AG08395 (cell line): ENCODE measurements at places on chromosomes 2 and 18.
A peak's percentile ranks its signal among the peaks of the same experiment; 100 is the strongest.

GRCh38 chr2:237956402-237956736, 10.4 kb upstream of the UBE2F start:
- no peak for DNase-seq

DNA sequence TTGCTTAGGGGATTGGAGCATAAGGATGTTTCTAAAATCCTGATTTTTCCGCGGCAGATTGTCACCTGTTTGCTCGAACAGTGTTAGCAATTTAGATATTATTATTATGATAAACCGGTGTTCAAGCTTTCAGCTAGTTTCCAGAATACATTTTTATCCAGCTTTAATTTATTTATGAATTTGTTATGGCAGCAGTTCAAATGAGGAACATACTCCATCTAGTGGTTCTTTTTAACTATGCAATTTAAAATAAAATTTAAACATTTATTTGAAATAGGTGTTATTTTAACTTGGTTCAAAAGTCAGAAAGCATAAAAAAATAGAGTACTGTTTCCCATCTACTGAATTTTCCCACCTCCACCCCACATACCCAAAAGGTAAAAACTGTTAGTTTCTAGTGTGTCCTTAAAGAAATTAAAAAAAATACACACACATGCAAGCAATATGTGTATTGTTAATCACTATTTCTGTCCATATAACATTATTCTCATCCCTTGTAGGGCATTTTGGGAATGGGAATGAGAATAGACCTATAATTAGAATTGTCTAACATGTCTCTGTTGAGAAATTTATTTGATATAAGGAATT, 23.2 kb downstream of the ACOXL start:
- peak; percentile 46 for DNase-seq

- DNase-seq: no peak
Measured at GRCh38 chr2:67667054-67667908, 270.1 kb downstream of the ETAA1 start.

DNA sequence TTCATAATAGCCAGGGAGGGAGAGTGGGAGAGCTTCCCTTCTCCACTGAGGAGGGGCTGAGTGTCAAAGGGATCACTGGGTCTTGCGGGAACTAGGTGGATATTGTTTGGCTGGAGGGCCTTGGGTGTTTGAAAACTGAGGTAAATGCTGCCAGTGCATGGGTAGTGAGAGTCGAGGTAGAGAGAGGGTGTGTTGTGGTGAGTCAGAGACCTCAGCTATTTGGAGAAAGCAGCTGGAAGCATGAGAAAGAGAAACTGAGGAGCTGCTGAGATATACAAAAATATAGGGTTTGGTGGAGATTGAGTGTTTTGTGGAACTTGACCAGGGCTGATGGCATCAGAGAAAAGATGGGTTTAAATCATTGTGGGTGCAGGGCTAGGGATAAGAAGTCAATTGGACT, 127.0 kb upstream of the CCDC195 start:
- DNase-seq: peak; percentile 13

DNA sequence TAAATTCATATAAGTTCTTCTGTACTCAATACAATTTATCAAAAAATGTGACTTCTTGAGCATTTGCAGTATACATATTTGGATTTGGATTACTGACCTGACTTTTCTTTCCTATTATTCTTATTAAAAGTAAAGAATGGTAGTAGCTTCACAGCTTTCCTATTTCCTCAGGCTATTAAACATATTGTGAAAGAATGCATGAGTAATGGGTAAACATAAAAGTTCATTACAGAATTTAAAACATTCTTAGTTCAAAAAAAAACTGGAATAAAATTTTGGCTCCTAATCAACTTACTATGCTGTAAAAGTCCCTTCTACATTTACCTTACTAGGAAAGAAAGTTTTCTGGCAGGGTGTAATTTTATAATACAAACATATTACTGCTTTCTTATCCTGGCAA, 27.3 kb upstream of the C2orf66 start:
- DNase-seq: no peak

GRCh38 chr2:198127627-198128026, 323.2 kb downstream of the PLCL1 start:
- DNase-seq: peak; percentile 66

DNA sequence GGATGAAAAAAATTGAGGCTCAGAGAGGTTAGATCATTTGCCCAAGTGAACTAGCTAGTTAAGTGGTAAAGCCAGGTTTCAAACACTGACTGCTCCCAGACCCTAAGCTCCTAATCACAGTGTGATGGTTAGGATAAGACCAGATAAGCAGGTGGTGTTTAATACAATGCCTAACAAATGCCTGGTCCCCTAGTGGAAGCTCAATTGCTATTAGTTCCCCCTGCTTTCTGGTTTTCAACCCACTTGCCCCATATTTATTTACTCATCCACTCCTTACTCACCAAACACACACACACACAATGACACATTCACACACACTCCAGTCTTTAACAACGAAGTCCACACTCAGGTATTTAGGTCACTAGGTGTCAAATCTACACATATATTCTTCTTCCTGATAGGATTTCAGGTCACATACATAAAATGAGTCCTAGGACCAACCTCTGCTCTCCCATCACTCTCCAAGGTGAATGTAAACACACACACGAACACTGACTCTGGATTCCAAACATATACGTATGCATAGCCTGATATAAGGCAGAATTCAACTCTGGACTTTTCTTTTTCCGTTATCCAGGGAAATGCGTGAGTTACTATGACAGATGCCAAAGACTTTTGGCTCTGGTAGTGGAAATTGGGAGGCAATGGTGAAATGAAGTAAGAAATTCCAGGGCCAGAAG, 73.6 kb upstream of the TSPYL6 start:
- no peak for DNase-seq

DNA sequence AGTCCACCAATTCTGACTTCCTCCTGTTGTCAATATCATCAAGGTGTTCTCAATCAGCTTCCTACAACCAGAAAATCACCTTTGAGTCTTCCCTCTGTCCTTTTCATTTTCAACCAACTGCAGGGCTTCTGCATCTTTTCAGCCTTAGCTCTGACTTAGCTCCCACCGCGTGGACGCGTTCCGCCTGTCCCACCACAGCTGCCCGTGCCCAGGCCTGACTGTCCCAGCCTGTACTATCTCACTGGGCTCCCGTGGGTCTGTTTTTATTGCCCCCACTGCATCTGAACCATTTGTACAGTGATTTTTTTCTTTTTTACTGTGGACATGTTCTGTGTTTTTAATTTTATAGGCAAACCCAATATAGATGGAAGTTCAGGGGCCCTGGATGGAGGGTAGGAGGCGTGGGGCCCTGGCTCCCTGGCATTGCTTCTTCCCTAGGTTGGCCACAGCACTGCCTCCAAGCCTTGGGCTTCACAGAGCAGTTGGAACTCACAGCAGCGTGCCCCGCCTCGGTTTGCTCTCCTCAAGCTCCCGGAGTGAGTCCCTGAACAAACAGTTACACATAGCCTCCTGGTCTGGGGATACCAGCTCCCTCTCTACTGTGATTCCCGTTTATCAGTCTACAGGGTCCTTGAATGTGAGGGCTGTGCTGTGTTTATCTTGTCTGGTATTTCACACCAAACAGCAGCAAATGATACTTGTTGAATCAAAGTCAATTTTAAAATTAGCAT, 280.6 kb upstream of the PXDN start:
- no peak for DNase-seq

DNA sequence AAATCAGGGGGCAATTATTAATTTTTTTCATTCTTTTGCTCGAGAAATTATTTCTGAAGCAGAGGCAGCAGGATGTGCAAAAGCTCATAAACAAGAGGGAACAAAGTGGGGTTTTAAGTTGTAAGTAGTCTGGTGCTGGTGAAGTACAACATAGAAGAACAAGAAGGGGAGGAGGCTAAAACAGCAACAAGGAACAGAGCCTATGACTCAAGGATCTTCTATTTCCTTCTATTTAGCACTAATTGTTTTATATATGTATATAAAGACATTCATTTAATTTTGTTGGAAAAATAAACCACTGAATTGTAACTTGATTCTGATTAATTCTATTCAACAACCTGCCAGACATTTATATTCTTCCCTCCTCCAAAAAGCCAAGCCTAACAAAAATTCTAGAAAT, 35.0 kb downstream of the YES1 start:
- DNase-seq: no peak

GRCh38 chr2:181465676-181466375, 8.6 kb downstream of the ITGA4 start:
- peak; percentile 55 for DNase-seq

GRCh38 chr2:148461876-148462275, 182.7 kb upstream of the EPC2 start:
- DNase-seq: no peak

DNA sequence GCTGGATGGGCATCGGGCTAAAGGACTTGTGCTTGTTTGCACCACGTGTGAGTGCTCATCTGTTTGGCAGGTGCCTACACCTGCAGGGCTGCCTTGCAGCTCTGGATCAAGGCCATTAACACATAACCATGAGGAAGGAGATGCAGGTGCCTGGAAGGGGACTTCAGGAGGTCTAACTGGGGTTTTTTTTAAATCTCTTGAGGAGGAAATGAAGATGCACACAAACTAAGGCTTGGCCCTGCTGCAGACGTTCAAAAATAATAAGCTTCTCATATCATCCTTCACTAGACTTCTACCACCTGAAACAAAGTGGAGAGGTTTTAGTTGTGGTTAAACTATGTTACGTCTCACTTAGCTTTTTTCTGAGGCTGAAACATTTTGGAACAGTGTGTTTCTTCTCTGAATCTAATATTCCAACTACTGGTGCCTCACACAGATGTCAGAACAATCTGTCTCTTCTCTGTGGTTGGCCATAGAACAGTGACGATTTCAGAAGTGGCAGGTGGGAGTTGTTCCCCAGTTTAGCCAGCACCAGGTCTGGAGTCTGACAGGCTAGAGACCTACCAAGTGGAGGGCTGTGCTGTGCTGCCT, 36.5 kb downstream of the BCL2L11 start:
- no peak for DNase-seq

DNA sequence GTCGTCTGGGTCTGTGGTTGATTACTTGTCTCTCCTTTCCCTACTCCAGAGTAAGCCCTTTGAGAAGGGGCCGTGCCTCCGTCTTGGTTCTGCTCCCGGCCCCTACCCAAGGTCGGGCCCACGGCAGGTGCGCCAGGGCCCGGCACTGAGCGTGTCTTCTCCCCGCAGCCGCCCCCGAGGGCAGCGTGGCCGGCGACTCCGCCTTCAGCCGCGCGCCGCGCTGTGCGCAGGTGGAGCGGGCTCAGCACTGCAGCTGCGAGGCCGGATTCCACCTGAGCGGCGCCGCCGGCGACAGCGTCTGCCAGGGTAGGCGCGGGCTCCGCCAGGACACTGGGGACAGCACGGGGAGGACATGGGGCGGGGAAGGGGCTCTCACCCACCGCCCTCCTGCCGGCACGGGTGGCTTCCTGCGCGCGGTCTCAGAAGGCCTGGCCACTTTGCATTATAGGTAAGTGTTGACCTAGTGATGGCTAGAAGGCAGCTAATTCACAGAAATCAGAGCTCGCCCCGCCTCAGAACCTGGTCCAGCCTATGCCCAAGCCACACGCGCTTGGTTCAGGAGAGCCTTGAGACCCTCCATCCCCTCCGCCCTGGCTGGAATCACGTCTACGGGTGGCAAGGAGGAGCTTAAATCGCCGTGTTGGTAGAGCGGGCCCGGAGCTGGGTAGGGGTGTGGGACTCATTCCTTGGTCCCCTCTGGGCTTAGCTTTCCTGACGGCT, 43.5 kb downstream of the FBLN7 start:
- no peak for DNase-seq

GRCh38 chr2:170310876-170311502, 133.0 kb downstream of the MYO3B start:
- DNase-seq: no peak

- no peak for DNase-seq
Measured at GRCh38 chr2:16180631-16181030, 240.3 kb downstream of the MYCN start.

- DNase-seq: no peak
Measured at GRCh38 chr2:12712881-12713280, 3.9 kb upstream of the TRIB2 start.

DNA sequence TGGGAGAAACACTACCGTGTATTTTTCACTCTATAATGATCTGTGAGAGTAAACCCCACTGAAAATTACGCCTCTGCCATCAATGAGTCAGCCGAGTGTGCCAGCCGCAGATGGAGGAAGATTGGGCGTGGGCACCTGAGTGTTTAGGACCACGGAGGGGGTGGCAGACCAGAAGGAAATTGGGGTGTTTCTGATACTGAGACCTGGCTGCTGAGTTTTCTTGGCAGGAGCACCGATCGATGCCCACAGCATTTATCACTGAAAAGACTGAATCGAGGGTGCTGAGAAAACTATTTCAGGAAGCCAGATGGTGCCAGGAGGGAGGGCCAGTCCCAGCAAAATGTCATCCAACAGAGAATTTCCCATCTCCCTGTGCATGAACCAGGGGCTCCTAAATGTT, 91.9 kb upstream of the TPO start:
- no peak for DNase-seq

DNA sequence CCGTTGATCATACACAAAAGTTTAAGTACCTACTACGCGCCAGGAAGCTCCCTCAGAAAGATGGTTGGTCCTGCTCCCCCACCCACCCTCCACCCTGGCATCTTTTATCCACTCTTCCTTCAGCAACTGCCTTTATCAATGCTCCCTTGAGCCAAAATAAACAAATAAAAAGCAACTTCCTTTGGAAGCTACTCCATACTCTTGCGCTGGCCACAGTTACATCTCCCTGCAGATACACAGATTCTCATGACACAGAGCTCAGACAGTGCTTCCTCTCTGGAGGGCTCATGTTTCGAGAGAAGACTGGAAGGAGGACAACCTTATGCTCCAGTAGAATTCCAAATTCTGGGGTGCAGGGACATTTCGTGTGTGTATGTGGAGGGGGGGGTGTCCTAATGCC, 3.8 kb upstream of the STEAP3 start:
- no peak for DNase-seq

DNA sequence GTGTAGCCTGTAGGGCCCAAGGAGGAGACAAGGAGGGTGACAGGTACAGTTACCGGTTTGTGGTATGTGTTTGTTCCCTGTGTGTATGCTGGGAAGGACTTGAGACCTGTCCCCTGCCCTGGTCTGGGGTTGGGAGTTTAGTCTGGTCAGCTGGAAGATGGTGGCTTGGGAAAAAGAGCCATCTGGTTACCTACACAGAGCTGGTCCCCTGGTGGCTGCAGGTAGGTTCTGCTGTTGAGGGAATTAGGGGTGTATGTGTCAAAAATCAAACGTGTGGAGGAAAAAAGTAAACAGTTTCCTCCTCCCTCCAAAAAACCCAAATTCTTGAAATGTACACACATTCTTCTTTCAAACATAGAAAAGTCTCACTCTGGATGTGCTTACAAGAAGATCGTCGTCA, 24.3 kb downstream of the PTMA start:
- no peak for DNase-seq

DNA sequence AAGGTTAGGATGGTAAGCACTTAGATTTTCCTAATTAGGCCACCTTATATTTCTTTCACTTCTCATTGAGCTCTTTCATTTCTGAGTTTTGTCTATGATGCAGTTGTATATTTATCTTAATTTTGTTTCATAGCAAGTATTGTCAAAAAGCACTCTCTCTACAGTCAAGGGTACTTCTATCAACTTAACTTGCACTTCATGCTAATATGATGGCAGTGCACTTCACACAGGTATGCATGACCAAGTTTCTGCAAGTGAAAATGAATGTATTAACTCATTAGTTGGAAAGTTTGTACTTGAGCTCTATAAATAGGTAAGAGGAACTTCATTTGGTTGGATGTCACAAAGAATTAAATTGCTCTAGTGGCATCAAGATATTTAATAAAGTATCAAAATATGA, 51.5 kb upstream of the CDH19 start:
- DNase-seq: no peak

GRCh38 chr2:182907081-182907830, 40.8 kb upstream of the FRZB start:
- DNase-seq: no peak
